ENCODE measurements at places on chromosomes 2 and 18.

GRCh38 chr2:40243581-40244187 is 208.2 kb downstream of the SLC8A1 start:
- peaks cover 7% of the 10 kb centered on the region for H3K4me1 ChIP-seq
- H3K27ac ChIP-seq, result no peak overlapping the region
- H3K4me3 ChIP-seq, result no peak overlapping the region
- no peaks in the 10 kb centered on the region for H3K27me3 ChIP-seq
- H3K36me3 ChIP-seq, result no peaks in the 10 kb centered on the region

GRCh38 chr2:37713258-37713700 is 41.8 kb upstream of the CDC42EP3 start:
- H3K4me1 ChIP-seq, result no peaks in the 10 kb centered on the region
- DNase-seq, result no peak
- H3K27ac ChIP-seq, result no peak overlapping the region
- no peak overlapping the region for H3K4me3 ChIP-seq
- no peaks in the 10 kb centered on the region for H3K27me3 ChIP-seq
- no peaks in the 10 kb centered on the region for H3K36me3 ChIP-seq

GRCh38 chr18:46764586-46764985 is 7.7 kb upstream of the ST8SIA5 start:
- no peak for DNase-seq
- H3K4me1 ChIP-seq, result peaks cover 16% of the 10 kb centered on the region
- no peak overlapping the region for H3K4me3 ChIP-seq
- H3K27ac ChIP-seq, result no peak overlapping the region

DNA sequence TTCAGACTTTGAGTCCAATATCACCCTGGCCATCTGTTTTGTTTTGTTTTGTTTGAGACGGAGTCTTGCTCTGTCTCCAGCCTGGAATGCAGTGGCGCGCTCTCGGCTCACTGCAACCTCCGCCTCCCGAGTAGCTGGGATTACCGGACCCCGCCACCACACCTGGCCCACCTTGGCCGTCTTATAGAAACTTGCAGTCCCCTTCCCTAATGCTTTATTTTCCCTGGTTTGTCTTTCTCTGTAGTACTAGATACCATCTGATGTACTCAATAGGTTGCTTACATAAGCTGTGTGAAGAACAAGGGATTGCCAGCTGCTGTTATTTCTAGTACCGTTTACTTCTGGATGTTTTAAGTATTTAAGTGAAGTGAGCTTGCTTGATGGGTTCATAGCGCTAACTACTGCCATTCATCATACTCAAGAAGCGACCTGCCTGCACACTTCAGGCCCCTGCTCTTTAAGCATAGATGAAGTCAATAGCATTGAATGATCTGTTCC is 1.2 kb downstream of the RPL31 start:
- no peaks in the 10 kb centered on the region for H3K27me3 ChIP-seq
- peaks cover 17% of the 10 kb centered on the region for H3K4me1 ChIP-seq
- H3K36me3 ChIP-seq, result peaks cover 49% of the 10 kb centered on the region
- H3K27ac ChIP-seq, result peak overlapping the region; percentile 89
- H3K4me3 ChIP-seq, result peak overlapping the region; percentile 96
- no peak for DNase-seq

DNA sequence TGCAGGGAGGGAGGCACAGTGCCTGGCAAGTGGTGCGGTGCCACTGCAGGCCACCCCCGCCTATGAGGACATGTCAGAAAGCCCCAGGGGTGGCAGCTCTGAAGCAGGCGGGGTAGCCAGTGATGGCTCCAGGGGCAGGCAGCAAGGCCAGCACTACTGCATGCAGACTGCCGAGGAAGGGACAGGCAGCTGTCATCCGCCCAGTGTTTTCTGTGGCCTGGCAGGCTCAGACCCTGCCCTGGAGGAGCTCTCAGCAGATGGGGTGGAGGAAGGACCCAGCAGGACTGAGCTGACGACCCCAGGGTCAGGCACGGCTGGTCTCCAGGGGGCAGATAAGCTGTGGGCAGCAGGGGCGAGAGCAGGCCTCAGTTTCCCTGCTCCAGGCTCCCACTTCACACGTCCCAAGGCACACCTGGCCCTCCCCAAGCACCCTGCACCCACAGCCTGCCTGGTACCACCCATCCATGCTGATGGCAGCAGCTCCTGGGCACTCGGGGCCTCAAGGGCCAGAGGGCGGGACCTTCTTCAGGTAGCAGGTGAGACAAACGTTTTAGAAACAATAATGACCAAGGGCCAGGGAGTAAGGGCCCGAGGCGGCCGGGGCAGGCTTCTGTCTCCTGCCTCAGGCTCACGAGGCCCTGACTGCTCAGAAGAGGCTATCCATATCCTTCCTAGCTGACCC is 48.5 kb downstream of the HS6ST1 start:
- peaks cover 15% of the 10 kb centered on the region for H3K36me3 ChIP-seq
- no peak overlapping the region for H3K4me3 ChIP-seq
- DNase-seq, result no peak
- peaks cover 14% of the 10 kb centered on the region for H3K4me1 ChIP-seq
- no peak overlapping the region for H3K27ac ChIP-seq
